ENCODE measurements at places on chromosomes 13 and 19. TPM values are rescaled to one million over a fixed set of nuclear protein-coding genes. Genes with fewer than 3 reads are reported as not detected.

GRCh38 chr19:53880711-53881481 is 1.1 kb upstream of the PRKCG start:
- peaks cover 44% of the 10 kb centered on the region for H3K27me3 ChIP-seq
- H3K36me3 ChIP-seq: peaks cover 3% of the 10 kb centered on the region
- DNase-seq: no peak
- no peak overlapping the region for H3K4me3 ChIP-seq
- H3K4me1 ChIP-seq: peaks cover 31% of the 10 kb centered on the region

DNA sequence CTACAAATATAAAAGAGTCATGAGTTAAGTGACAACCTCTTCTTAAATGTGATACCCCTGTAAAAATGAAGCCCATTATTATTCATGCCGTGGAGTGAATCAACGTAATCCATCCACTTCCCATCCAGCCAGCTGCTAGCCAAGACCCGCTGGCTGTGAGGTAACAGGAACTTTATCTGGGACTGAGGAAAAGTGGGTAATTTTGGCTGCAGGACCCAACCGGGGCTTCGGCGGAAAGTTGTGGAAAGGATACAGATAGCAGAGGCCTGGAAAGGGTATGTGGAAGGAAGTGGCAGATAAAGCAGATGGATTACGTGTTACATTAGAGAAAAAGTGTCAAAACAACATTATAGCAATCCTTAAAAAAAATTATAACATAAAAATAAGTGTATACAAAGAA is 48.3 kb downstream of the SLC7A1 start:
- H3K27me3 ChIP-seq: no peaks in the 10 kb centered on the region
- no peak for DNase-seq
- H3K27ac ChIP-seq: no peak overlapping the region
- no peaks in the 10 kb centered on the region for H3K4me1 ChIP-seq
- no peak overlapping the region for H3K4me3 ChIP-seq

DNA sequence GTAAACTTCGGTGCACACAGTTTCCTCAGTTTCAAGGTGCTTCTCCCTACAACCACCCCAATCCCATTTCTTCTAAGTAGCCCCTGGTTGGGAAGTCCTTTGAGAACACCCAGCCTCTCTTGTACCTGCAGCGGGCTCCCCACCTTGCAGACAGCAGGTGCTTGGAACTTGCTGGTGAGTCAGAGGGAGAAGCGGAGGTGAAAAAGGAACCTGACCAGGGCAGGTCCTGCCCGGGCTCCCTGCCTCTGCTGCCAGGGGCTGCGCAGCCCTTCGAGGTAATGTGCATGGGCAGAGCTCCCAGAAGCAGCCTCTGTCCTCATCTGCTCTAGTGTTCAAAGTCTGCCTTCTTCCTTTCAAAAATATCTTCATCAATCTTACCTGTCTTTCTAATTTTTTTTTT is 274.0 kb upstream of the SOX1 start:
- H3K27ac ChIP-seq: no peak overlapping the region
- no peaks in the 10 kb centered on the region for H3K4me1 ChIP-seq
- no peak overlapping the region for H3K4me3 ChIP-seq
- no peaks in the 10 kb centered on the region for H3K27me3 ChIP-seq

DNA sequence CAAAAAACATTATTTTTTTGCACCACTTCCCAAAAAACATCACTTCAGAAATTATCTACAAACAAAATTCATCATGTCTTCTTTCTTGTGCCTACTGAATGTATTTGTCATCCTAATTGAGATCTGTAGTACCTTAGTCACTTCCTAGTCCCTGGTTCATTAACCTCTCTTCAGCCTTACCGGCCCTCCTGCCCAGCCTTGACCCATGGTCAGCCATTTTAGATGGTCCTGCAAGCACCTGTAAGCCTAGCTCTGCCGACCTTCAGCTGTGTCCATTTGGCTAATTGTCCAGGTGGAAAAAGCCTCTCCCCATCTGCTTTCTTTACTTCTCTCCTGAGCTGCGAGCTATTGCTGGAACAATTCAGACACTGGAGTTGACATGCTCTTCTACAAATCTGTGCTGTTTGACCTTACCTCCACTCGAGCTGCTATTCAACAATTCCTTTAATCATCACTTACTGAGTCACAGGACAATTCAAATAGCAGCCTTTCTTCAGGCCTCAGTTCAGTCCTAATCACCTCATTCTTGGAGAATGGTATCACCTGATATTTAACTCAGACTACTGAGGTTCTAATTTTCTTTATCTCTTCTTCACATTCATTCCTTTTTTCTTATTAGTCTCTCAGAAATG is 882.5 kb downstream of the PCDH9 start:
- H3K4me1 ChIP-seq: no peaks in the 10 kb centered on the region
- H3K27me3 ChIP-seq: no peaks in the 10 kb centered on the region
- no peak for DNase-seq
- no peak overlapping the region for H3K4me3 ChIP-seq
- H3K36me3 ChIP-seq: no peaks in the 10 kb centered on the region

- H3K4me3 ChIP-seq: no peak overlapping the region
- no peak for DNase-seq
- no peaks in the 10 kb centered on the region for H3K36me3 ChIP-seq
- no peaks in the 10 kb centered on the region for H3K27me3 ChIP-seq
- no peak overlapping the region for H3K27ac ChIP-seq
- no peaks in the 10 kb centered on the region for H3K4me1 ChIP-seq
These were observed 60.1 kb downstream of the KL start for GRCh38 chr13:33076001-33076992.

GARIN5A gene
- total RNA-seq: not detected

S1PR4 gene
- 51.7 TPM for total RNA-seq

GRCh38 chr19:8504171-8504570 is 1.7 kb upstream of the PRAM1 start:
- peaks cover 75% of the 10 kb centered on the region for H3K4me1 ChIP-seq
- H3K27ac ChIP-seq: no peak overlapping the region
- no peaks in the 10 kb centered on the region for H3K36me3 ChIP-seq
- H3K4me3 ChIP-seq: no peak overlapping the region

DNA sequence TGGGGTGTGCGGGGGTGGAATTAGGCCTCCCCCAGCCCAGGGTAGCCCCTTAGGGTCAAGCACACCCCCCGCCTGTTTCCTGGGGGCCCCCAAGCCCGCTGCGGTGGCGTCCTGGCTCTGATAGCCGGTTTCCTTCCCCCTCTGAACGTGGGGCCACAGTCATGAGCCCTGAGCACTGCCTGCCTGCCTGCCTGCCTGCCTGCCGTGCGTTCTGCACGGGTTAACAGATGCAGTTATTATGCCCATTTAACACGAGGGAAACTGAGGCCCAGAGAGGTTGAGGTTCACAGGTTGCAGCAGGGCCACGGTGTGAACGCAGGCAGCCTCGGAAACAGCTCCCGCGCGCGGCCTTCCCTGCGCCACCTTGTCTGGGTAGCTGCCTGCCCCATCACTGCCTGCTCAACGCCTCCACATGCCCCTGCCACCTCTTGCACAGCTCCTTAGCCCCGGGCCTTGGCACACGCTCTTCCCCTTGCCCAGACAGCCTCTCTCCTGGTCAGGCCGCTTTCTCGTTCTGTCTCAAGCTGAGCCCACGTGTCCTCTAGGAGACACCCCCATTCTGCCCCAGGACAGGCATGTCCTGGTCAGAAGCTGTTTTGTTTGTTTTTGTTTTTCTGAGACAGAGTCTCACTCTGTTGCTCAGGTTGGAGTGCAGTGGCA is 1.2 kb upstream of the GAMT start:
- peaks cover 4% of the 10 kb centered on the region for H3K27me3 ChIP-seq
- no peak for DNase-seq
- no peak overlapping the region for H3K4me3 ChIP-seq
- H3K36me3 ChIP-seq: no peaks in the 10 kb centered on the region
- peaks cover 35% of the 10 kb centered on the region for H3K4me1 ChIP-seq
- no peak overlapping the region for H3K27ac ChIP-seq
